Right lung (tissue), 10 donors: ENCODE measurements at places on chromosomes 2 and 18.

DNA sequence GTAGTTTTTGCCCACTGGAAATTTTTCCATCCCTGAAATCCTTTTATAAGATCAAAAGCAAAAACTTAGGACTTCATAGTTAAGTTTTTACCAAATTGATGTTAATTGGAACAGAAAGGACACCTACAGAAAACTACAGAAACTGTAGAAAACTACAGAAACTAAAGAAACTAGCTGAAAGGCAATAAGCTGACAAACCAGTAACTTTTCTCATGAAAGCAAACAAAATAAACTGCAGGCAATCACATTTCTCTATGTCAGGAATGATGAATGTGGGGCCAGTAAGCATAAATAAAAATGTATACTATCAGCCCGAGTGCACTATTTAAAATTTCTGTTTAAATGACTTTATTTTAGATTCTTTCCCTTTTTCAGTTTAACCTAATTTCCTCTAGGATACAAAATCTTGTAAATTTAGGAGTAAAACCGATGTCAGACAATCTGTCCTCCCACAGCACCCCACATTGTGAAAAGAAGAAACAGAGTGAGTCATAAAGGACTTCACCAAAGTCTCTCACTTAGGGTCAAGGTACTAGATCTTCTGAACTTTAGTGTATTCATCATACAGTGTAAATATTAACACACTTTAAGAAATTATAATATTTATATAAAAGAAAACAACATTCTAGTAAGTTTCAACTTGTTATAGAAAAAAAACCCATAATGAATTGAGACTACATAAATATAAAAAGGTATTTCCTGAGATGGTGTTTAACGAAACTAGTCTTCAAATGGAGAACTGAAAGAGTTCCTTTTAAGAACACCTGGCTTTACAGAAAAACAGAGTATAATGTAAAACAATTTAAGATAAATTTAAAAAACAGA lies 46.6 kb downstream of the USP40 start:
- DNase-seq: no peak

GRCh38 chr2:219218732-219219701 lies at the start of gene ABCB6:
Gene ABCB6 (minus strand): TSS chr2:219218958. CDS start chr2:219218673, 285 bp downstream.
- peak; percentile 95 for DNase-seq

- DNase-seq: no peak
Observed at GRCh38 chr2:190947711-190948251, 66.2 kb downstream of the STAT1 start.

- DNase-seq: no peak
Observed at GRCh38 chr2:199556527-199557285, 99.0 kb upstream of the SATB2 start.

GRCh38 chr2:33372940-33373553 lies 103.4 kb upstream of the RASGRP3 start:
- DNase-seq: no peak

DNA sequence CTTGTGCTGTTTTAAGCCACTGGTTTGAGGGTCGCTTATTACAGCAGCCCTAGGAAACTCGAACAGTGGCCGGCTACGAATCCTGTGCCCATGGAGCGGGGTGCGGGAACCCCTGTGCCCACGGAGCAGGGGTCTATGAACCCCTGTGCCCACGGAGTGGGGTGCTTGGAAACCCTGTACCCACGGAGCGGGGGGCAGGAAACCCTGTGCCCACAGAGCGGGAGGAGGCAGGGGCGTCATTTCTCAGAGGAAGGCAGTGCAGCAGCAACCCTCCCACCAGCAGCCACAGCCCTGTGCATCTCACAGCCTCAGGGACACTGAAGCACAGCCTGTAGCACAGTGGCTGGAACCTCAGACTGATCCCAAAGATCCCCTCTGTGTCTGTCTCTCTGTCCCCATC lies 34.2 kb upstream of the GPC1 start:
- DNase-seq: no peak

GRCh38 chr2:177733-178132 lies 86.1 kb downstream of the SH3YL1 start:
- no peak for DNase-seq

DNA sequence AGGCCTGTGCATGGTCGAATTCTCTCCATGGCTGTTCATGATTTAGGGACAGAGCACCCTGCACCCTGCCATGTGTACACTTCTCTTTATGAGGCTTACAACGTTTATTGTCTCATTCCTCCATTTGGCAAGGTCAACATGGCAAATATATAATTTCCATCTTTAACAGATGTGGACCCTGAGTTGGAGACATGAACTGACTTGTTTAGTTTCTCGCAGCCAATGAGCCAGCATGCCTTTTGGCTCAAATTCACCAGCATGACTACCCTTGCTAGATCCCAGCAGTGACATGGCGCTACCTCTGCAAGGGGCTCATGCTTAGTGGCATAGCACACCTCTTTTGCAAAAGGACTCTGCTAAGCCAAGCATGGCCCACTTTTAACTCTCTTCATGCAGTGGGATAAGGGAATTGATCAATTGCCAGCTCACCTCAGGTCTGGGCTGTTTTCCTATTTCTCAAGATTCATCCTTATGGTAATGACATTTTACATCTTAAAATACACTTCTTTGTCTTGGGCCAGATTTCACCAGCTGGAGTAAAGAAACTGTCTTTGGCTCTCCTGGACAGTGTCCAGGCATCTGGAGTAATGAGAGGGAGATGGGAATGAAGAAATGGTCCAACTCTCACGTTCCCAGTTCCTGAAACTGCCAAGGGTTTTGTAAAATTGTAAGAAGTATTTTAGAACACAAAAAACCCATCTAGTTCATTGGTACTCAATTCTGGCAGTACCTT lies 159.5 kb downstream of the SETBP1 start:
- peak; percentile 52 for DNase-seq

DNA sequence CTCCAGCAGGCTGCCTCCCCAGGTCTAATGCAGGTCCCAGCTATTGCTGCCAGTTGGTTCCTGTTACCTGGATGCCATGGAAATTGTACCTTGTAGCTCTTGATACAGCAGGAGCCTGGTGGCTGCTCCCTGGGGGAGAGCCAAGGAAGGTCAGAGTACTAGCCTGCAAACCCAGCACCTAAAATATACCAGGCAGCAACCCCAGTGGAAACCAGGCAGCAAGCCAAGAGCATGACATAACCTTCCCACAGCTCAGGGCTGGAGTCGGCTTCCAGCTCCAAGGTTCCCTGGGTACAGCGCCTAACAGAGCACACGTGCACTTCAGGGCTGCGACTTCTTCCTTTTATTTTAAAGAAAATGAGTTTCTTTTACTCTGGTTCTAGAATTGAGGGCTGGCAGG lies 30.3 kb downstream of the TNP1 start:
- DNase-seq: peak; percentile 43

GRCh38 chr2:159213296-159213695 lies 73.2 kb downstream of the WDSUB1 start:
- no peak for DNase-seq

DNA sequence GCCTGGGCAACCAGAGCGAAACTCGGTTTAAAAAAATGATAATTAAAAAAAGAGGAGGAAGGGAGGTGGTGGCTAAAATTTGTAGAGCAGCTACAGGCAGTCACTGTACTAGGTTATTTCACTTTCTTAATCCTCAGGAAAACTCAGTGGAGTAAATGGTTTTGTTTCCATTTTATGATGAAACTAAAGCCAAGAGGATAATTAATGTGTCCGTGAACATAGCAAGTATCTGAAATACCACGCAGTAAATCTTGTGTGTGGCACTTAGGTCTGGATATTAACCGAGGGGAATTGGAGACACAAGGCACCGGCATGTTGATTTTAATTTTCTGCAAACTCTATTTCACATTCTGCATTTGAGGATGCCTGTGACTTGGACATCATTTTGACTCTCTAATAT lies 14.5 kb downstream of the SH3BP4 start:
- DNase-seq: no peak

- DNase-seq: no peak
Observed at GRCh38 chr2:241110089-241110606, 8.1 kb upstream of the MTERF4 start.

GRCh38 chr18:45656194-45656770 lies 41.0 kb downstream of the SLC14A2 start:
- DNase-seq: no peak
